Urinary bladder (tissue), 4 donors: ENCODE measurements at places on chromosomes 12 and 14. TPM values are rescaled to one million over a fixed set of nuclear protein-coding genes. Genes with fewer than 3 reads are reported as not detected.

GRCh38 chr14:100035700-100036099 is 29.5 kb upstream of the EVL start:
- no peak for DNase-seq

The KRT72 gene
- not detected for total RNA-seq

GRCh38 chr12:109719123-109720022 is 5.7 kb downstream of the FAM222A start:
- no peak for DNase-seq

The TAS2R43 gene
- total RNA-seq = 23.7 TPM

DNA sequence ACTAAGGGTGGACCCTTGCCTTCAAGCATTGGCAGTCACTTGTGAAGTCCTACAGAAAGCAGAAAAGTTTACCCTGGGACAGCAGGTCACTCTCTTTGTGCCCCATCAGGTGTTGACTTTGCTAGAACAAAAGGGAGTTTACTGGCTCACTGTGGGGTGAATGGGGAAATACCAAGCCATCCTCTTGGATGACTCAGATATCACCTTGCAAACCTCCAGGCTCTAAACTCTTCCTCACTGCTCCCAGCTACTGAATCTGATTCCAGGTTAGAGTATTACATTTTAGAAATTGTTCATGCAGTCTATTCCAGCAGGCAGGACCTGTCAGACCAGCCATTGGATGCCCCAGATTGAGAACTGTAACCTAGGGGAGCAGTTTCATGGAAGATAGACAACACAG is 7.3 kb upstream of the EDDM3B start:
- DNase-seq = no peak

GRCh38 chr12:44155358-44155757 is 319.5 kb downstream of the TMEM117 start:
- DNase-seq = no peak

GRCh38 chr14:67837011-67837624 is 17.5 kb downstream of the RAD51B start:
- DNase-seq = peak; percentile 59
